ENCODE measurements at places on chromosomes 7 and 10.

DNA sequence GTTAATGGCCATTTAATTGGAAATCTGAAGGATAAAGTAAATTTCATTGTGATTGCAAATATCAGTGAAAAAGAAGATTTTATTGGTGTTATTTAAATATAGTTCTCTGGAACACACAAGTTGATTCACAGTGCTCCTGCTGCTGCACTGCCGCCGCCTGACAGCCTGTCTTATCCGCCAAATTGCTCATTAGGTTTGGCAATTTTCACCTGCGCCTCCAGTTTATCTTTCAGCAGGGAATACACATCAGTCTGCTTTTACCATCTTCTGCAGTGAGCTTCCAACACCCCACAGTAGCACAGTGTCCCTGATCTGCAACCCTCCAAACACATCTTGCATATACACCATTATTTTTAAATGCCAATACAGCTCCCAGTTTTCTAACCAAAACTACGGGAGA, 308.3 kb downstream of the PARD3 start:
- no peak for DNase-seq

GRCh38 chr7:115033917-115034459, 112.1 kb downstream of the MDFIC start:
- no peak for DNase-seq

DNA sequence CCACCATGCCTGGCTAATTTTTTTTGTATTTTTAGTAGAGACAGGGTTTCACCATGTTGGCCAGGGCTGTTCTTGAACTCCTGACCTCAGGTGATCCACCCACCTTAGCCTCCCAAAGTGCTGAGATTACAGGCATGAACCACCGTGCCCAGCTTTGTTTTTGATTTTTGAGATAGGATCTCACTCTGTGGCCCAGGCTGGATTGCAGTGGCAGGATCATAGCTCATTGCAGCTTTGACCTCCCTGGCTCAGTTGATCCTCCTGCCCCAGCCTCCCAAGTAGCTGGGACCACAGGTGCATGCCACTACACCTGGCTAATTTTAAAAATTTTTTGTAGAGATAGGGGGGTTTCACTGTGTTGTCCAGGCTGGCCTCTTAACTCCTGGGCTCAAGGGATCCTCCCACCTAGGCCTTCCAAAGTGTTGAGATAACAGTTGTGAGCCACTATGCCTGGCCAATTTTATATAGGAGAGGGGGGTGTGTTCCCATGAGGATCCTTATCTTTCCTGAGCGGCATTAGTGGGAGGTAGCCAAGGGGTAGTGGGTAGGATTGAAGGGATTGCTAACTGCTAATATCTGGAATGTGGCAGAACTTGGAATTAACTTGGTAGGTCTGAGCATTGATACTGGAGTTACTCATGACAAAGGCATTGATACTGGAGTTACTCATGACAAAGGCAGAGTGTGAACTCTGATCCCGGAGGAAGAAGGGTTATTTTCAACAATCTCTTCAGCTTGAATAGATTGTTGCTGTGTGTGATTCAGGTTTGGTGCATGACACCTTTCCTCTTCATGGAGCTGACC, 1.0 kb upstream of the NOLC1 start:
- no peak for DNase-seq

GRCh38 chr7:66921396-66921917, 432 bp downstream of the TMEM248 start:
- no peak for DNase-seq

GRCh38 chr7:92730808-92731207, 105.6 kb downstream of the CDK6 start:
- DNase-seq, result no peak

GRCh38 chr10:133377818-133378250, 1.2 kb upstream of the PAOX start:
- no peak for DNase-seq

DNA sequence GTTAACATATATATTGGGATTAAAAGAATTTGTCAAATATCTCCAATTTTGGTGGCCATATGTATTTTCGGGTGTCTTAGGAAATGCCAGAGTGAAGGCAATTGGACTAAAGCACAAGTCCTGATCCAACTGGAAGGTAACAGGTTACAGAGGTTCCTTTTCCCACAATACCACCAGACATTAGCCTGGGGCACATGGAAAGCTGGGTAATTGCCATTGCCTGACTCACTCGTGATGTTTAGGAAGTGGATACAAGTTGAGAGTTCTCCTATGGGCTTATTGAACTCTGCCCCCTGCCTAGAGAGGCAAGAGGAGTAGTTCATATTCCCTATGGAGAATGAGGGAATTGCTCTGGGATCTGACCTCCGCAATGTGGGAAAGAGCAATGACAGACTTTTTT, 5.7 kb downstream of the DNAH11 start:
- DNase-seq, result no peak

DNA sequence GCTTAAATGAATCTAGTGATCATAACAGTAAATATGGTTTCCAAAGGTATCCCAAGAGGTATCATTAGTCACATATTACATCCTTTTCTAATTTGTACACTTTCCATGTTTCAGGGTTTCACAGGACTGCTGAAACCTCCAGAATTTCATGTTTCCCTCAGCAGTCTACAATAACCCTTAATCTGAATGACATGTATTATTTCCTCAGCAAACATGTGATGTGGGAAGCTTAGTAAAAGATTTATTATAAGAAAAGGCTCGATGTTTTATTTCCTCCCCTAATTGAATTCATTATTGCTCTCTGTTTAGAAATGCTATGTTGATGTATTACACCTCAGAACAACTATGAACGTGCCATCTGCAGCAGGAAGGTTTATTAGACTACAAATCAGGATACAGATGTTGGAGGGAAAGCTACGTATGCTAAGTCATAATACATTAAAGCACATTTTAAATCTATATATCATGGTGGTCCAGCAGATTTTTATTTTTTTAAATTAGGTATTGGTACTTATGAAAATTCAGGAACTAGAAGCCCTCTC, 52.5 kb upstream of the SKAP2 start:
- no peak for DNase-seq
